ENCODE measurements at places on chromosomes 3 and 15. TPM values are rescaled to one million over a fixed set of nuclear protein-coding genes. Genes with fewer than 3 reads are reported as not detected.

DNA sequence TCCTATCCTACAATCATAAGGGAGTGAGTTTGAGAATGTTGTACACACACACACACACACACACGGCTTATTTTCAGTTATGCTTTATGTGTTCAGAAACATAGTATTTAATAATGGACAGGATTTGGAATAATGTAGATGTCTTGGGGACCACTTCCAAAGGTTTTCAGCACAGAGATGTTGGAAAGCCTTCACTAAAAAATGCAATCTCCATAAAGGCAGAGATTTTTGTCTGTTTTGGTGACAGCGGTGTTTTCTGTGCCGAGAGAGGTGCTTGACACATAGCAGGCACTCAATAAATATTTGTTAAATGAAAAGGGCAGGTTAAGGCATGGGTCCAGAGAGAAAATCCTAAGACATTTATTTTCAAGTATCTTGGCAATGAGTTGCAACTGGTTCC lies 428.2 kb upstream of the RGMA start:
- no peaks in the 10 kb centered on the region for H3K27me3 ChIP-seq
- H3K36me3 ChIP-seq, result no peaks in the 10 kb centered on the region
- no peaks in the 10 kb centered on the region for H3K4me1 ChIP-seq
- no peak overlapping the region for H3K4me3 ChIP-seq
- H3K27ac ChIP-seq, result no peak overlapping the region

DNA sequence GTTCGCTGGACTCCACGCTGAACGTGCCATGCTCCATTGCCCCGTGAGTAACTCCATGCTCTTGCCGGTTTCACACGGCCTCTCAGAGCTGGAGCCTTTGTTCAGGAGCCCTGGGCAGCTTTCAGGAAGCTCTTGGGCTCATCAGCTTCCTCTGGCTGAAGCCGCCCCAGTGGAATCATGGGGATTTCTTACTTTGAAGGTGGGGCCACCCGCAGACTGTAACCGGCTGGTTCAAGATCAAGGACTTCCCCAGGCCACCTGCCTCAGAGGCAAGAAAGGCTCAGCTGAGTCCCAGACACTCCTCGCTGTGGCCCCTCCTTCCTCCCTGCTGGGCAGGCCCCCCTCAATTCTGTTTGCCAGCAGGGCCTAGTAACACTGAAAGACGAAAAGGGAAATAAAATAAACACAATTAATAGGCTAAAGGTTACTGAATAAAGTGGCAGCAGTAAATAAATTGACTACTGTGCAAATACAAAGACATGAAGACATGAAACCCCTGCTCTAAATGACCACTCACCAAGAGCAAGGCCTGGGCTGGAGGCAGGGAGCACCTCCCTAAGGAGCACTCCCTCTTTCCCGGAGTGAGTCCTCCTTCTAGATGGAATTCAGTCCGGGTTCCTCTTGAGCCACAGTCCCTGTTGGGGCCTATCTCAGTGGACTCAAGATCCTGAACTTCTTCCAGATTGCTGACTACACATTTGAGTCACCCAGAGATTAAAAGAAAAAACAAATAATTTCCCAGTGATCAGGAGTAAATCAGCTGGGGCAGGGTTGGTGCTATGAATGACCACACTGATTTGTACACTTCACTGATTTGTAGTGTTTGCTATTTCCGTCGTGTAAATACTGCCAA lies 51.0 kb downstream of the ZDHHC19 start:
- H3K27ac ChIP-seq, result no peak overlapping the region
- no peaks in the 10 kb centered on the region for H3K27me3 ChIP-seq
- no peak overlapping the region for H3K4me3 ChIP-seq
- peak; percentile 66 for DNase-seq
- H3K36me3 ChIP-seq, result no peaks in the 10 kb centered on the region
- peaks cover 17% of the 10 kb centered on the region for H3K4me1 ChIP-seq

DNA sequence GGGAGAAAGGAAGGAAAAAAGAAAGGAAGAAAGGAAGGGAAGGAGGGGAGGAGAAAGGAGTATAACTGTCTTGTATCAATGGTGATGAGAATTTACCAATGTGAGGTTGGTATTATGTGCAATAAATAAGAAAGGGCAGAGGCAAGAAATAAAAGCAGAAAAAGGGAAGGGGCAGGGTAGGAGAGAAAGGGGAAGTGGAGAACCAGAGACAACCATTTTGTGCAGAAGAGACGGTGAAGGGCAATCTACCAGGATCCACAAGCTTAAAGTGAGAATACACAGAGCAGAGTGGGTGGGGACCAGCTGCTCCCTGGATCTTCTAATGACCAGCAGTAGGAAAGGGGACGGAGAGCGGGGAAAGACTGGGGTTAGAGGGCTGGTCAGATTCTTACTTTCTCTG lies 106.9 kb upstream of the SLCO2A1 start:
- no peaks in the 10 kb centered on the region for H3K36me3 ChIP-seq
- H3K4me3 ChIP-seq, result no peak overlapping the region
- DNase-seq, result no peak
- no peaks in the 10 kb centered on the region for H3K27me3 ChIP-seq

- H3K36me3 ChIP-seq, result no peaks in the 10 kb centered on the region
- H3K27ac ChIP-seq, result no peak overlapping the region
- H3K4me3 ChIP-seq, result no peak overlapping the region
- DNase-seq, result no peak
These were observed 276.2 kb upstream of the TBC1D5 start for GRCh38 chr3:18018491-18019160.

GRCh38 chr15:68421798-68422402 lies 10.1 kb downstream of the ITGA11 start:
- H3K4me3 ChIP-seq, result no peak overlapping the region
- no peaks in the 10 kb centered on the region for H3K36me3 ChIP-seq
- DNase-seq, result no peak
- peaks cover 13% of the 10 kb centered on the region for H3K4me1 ChIP-seq
- no peak overlapping the region for H3K27ac ChIP-seq
- no peaks in the 10 kb centered on the region for H3K27me3 ChIP-seq

- H3K36me3 ChIP-seq, result no peaks in the 10 kb centered on the region
- no peak overlapping the region for H3K27ac ChIP-seq
- H3K4me3 ChIP-seq, result no peak overlapping the region
- no peaks in the 10 kb centered on the region for H3K27me3 ChIP-seq
These were observed 103.1 kb downstream of the TMEM266 start for GRCh38 chr15:76162784-76163456.

- peaks cover 49% of the 10 kb centered on the region for H3K4me1 ChIP-seq
- H3K36me3 ChIP-seq, result no peaks in the 10 kb centered on the region
- no peak for DNase-seq
- H3K27me3 ChIP-seq, result no peaks in the 10 kb centered on the region
- peak overlapping the region; percentile 46 for H3K27ac ChIP-seq
These were observed 466.7 kb downstream of the ERC2 start for GRCh38 chr3:56001537-56001936.

- peak overlapping the region; percentile 80 for H3K4me3 ChIP-seq
- H3K27ac ChIP-seq, result no peak overlapping the region
- H3K36me3 ChIP-seq, result no peaks in the 10 kb centered on the region
- no peak for DNase-seq
- peaks cover 81% of the 10 kb centered on the region for H3K27me3 ChIP-seq
These were observed 3.0 kb downstream of the MEIS2 start for GRCh38 chr15:37097144-37097919.

DNA sequence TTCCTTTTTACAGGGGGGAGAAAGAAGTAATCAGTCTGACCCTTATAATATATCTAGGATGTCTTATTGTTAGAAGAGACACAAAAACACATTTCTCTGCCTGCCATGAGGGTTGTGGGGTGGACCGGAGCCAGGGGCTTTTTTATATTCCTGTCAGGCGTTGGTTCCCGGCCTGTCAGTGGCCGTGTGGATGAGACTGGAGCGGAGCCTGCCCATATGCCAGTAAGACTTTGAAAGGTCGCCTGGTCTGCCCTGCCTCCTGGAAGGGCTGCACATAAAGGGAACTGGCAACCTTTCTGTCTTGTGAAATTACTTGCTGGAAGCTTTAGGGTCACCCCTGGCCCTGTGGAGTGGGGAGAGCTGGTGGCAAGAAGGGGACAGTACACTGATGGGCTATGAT lies 34.7 kb downstream of the MAP3K13 start:
- H3K27me3 ChIP-seq, result no peaks in the 10 kb centered on the region
- H3K36me3 ChIP-seq, result no peaks in the 10 kb centered on the region
- H3K27ac ChIP-seq, result no peak overlapping the region
- DNase-seq, result no peak
- peaks cover 6% of the 10 kb centered on the region for H3K4me1 ChIP-seq
- no peak overlapping the region for H3K4me3 ChIP-seq

GRCh38 chr3:10527295-10528001 lies 22.1 kb upstream of the ATP2B2 start:
- H3K36me3 ChIP-seq, result no peaks in the 10 kb centered on the region
- no peak overlapping the region for H3K4me3 ChIP-seq
- H3K27me3 ChIP-seq, result no peaks in the 10 kb centered on the region
- H3K4me1 ChIP-seq, result no peaks in the 10 kb centered on the region
- no peak for DNase-seq
- no peak overlapping the region for H3K27ac ChIP-seq

GRCh38 chr3:140285380-140285779 lies 350.4 kb downstream of the CLSTN2 start:
- H3K27ac ChIP-seq, result no peak overlapping the region
- H3K4me3 ChIP-seq, result no peak overlapping the region
- no peaks in the 10 kb centered on the region for H3K27me3 ChIP-seq
- H3K4me1 ChIP-seq, result peaks cover 3% of the 10 kb centered on the region
- no peak for DNase-seq

GRCh38 chr3:185843635-185844034 lies 18.8 kb upstream of the IGF2BP2 start:
- H3K36me3 ChIP-seq, result no peaks in the 10 kb centered on the region
- no peaks in the 10 kb centered on the region for H3K27me3 ChIP-seq
- H3K27ac ChIP-seq, result no peak overlapping the region
- DNase-seq, result no peak
- H3K4me3 ChIP-seq, result no peak overlapping the region

GRCh38 chr15:29522373-29523276 lies 253.0 kb upstream of the NSMCE3 start:
- no peaks in the 10 kb centered on the region for H3K4me1 ChIP-seq
- H3K27me3 ChIP-seq, result no peaks in the 10 kb centered on the region
- H3K4me3 ChIP-seq, result no peak overlapping the region
- DNase-seq, result no peak
- no peaks in the 10 kb centered on the region for H3K36me3 ChIP-seq
- no peak overlapping the region for H3K27ac ChIP-seq

DNA sequence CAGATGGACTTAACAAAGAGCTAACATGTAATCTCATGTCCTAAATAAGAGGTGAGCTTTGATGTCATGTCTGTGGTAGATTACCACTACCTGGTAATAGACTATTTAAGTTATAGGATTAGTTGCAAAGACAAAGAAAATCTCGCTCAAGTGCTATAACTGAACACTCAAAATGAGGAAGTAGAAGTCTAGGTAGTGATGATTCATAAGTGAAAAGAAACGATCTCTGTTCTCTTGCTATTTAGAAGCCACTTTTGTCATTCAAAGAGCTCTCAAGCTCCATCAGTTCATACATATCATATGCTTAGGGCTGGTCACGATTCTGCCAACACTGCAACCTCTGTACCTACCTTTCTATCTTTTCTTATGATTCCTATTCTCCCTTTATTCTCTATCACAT lies 110.9 kb downstream of the EDEM1 start:
- no peaks in the 10 kb centered on the region for H3K4me1 ChIP-seq
- no peak for DNase-seq
- H3K4me3 ChIP-seq, result no peak overlapping the region
- no peak overlapping the region for H3K27ac ChIP-seq
- H3K36me3 ChIP-seq, result peaks cover 3% of the 10 kb centered on the region

DNA sequence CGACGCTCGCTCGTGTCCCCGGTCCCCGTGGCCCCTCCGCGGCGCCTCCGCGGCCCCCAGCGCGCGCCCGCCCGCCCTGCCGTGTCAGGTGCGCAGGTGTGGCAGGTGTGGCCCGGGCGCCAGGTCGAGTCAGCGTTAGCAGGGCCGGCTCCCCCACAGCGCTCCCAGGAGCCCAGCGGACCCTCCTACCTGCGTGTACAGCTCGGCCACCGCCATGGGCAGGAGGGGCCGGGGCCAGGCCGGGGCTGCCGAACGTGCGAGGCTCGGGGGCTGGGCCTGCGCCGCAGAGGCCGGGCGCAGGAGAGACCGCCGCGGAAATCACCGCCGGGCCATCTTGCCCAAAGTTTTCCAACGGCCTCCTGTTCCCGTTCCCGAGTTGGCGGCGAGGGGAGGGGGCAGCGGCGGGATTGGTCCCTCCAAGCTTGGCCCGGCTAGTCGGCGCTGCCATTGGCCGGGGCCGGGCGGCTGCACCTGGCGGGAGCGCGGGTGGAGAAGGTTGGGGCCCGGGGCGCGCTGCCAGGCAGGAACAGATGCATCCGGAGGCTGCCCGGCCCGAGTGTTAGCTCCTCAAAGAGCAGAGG lies at the start of gene MYO5C:
Gene MYO5C (minus strand): TSS at position 384 of the 581 bp plus-strand sequence. CDS start 168 bp downstream, at position 216.
- H3K4me3 ChIP-seq, result peak within 1 kb of the TSS; percentile 78
- H3K27ac ChIP-seq, result no peak within 1 kb of the TSS

DNA sequence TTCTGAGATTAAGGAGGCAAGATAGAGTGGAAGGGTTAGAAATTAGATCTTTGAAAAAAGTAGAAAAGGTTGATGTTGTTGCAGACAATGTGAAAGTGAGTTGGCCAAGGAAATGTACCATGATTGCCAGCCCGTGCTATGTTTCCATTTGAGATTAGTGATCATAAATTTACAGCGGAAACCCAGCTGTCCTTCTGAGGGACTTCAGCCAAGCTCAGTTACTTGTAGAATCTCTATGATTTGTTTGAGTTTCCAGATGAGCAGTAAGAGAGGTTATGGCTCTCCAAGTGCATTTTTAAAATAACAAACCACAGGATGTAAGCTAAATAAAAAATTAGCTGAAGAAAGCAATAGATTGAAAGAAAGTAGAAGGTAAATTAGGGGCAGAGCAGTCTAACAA lies 54.2 kb upstream of the RBMS3 start:
- no peak overlapping the region for H3K4me3 ChIP-seq
- no peak overlapping the region for H3K27ac ChIP-seq
- no peaks in the 10 kb centered on the region for H3K27me3 ChIP-seq
- no peak for DNase-seq
- H3K4me1 ChIP-seq, result no peaks in the 10 kb centered on the region

DNA sequence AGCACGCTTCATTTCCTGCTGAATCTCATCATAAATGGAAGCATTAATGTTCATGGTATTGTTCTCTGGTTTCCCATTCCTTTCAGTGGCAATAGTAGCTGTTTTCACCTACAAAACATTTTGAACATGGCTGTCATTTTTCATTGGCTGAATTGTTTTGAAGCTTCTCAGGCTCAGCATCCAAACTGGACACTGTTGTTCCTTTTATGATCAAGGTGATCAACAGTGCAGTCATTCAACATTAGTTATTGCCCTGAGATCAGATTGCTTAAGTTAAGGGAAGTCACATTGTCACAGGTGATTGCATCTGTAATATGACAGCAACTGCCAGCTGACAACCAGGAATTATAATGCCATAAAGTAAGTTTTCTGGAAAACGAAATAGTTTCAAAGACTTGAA lies 46.9 kb downstream of the SATB1 start:
- H3K4me3 ChIP-seq, result no peak overlapping the region
- DNase-seq, result no peak
- H3K27me3 ChIP-seq, result no peaks in the 10 kb centered on the region
- H3K36me3 ChIP-seq, result no peaks in the 10 kb centered on the region

GRCh38 chr3:73926360-73927202 lies 301.8 kb upstream of the PDZRN3 start:
- peak; percentile 57 for DNase-seq
- no peak overlapping the region for H3K27ac ChIP-seq
- no peaks in the 10 kb centered on the region for H3K27me3 ChIP-seq
- H3K36me3 ChIP-seq, result no peaks in the 10 kb centered on the region
- H3K4me1 ChIP-seq, result peaks cover 15% of the 10 kb centered on the region

Gene RTP3
- not detected for total RNA-seq

Gene SI
- not detected for total RNA-seq

Gene NPAP1
- total RNA-seq, result 0.24 TPM

Gene SKOR1
- total RNA-seq, result 0.17 TPM

Gene FBXW12
- total RNA-seq, result not detected

Gene KLHL40
- total RNA-seq, result not detected

Gene KNG1
- total RNA-seq, result not detected

Gene LRRC31
- not detected for total RNA-seq

Gene CRYGS
- total RNA-seq, result 2.9 TPM
